Activated naive CD8-positive, alpha-beta T cell treated with anti-CD3 and anti-CD28 coated beads, Interleukin-2, amount 10 ng/mL, durations not matched to agents 7 days and 5 days (primary cell): ENCODE measurements at places on chromosomes 12 and 14. TPM values are rescaled to one million over a fixed set of nuclear protein-coding genes. Genes with fewer than 3 reads are reported as not detected.

The MTHFD1 gene
- 146 TPM for total RNA-seq

The TAS2R42 gene
- not detected for total RNA-seq

The EMP1 gene
- total RNA-seq, result 8.6 TPM

The NTF3 gene
- not detected for total RNA-seq

The EFS gene
- not detected for total RNA-seq

The MGAT4C gene
- not detected for total RNA-seq

The HOXC9 gene
- total RNA-seq, result not detected

The NANOG gene
- total RNA-seq, result not detected

The VPS37B gene
- total RNA-seq, result 33.4 TPM

The HOXC10 gene
- total RNA-seq, result not detected

The ANO6 gene
- 23.1 TPM for total RNA-seq

The SLC5A8 gene
- total RNA-seq, result not detected

The IL26 gene
- not detected for total RNA-seq

The OR6C1 gene
- not detected for total RNA-seq

The CMTM5 gene
- not detected for total RNA-seq

The HELB gene
- total RNA-seq, result 35.8 TPM

The LRRIQ1 gene
- not detected for total RNA-seq

The FGD4 gene
- total RNA-seq, result 1.4 TPM

The HOXC4 gene
- 1.2 TPM for total RNA-seq

The LTA4H gene
- total RNA-seq, result 50.7 TPM

The SLC6A15 gene
- total RNA-seq, result not detected

The PELI2 gene
- 5.7 TPM for total RNA-seq

The NOVA1 gene
- 0.40 TPM for total RNA-seq

The OR6C3 gene
- total RNA-seq, result not detected

The GXYLT1 gene
- total RNA-seq, result 9.0 TPM

The CLEC12A gene
- 4.0 TPM for total RNA-seq

The MYO1H gene
- total RNA-seq, result not detected

The SERPINA12 gene
- not detected for total RNA-seq

The FAM186B gene
- 0.11 TPM for total RNA-seq

The C12orf50 gene
- total RNA-seq, result not detected

The OR6C65 gene
- not detected for total RNA-seq

The ZBTB1 gene
- 86.7 TPM for total RNA-seq

The MYF5 gene
- total RNA-seq, result not detected

The ENDOU gene
- not detected for total RNA-seq

The SLC38A2 gene
- 253 TPM for total RNA-seq

The DPPA3 gene
- not detected for total RNA-seq

The RNASE7 gene
- not detected for total RNA-seq

The TMPO gene
- total RNA-seq, result 279 TPM
